ENCODE measurements at places on chromosomes 2 and 18.

DNA sequence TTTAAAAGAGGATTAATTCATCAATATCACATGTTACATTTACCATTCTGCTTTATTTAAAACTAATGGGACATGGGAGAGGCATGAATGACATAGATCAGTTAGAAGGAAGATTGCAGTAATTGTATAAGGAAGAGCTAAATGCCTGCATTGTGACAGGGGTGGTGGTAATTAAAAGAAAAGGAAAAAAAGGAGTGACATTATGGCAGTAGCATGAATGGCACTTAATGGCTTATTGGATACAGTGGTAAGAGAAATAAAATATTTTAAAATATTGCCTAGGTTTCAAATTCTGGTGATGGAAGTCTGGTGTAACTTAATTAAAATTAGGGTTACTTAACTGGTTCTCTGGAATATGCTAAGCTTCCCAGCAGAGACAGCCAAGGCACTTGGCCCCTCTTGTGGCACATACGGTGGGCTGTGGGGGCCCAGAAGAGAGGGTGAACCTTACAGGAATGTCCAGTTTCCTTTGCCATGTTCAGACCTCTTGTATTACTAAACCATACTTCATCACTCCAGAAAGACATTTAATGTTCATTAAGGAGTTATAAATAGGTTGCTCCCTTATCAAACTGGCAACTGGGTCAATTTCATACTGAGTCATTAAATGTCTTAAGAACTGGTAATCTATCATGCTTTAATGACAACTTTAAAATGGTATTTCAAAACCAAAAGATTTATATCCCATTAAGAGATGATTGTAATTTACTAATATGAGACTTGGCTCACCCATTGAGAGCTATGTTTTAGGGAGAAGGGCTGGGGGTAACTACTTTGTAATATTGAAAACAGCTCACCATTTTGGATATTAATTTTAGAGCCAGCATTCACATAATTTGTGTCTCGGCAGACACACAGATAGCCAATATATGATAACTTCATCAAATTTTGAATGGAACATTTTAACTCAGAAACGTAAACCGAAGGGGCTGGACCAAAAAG, 798.9 kb upstream of the PIK3C3 start:
- peaks cover 8% of the 10 kb centered on the region for H3K4me1 ChIP-seq
- no peaks in the 10 kb centered on the region for H3K36me3 ChIP-seq
- no peaks in the 10 kb centered on the region for H3K27me3 ChIP-seq
- no peak for DNase-seq

DNA sequence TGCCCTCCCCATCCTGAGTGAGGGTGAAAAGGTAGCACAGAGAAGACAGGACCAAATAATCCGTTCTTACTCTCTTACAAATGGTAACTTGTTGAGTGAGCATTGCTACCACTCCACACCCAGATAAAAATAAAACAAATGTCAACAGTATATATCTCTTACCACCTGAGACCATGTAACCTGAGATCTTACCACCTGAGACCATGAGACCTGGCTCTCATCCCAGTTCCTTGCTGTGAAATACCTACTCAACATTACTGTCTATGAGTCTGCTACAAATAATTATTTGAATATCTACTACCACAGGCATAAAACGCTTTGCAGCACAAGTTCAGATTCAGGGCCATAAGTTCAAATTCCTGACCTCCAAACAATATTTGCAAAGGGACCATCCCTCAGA, 234.7 kb downstream of the C1D start:
- no peak overlapping the region for H3K4me3 ChIP-seq
- H3K27me3 ChIP-seq, result no peaks in the 10 kb centered on the region
- no peak overlapping the region for H3K27ac ChIP-seq
- H3K36me3 ChIP-seq, result peaks cover 3% of the 10 kb centered on the region
- DNase-seq, result no peak

GRCh38 chr18:53817976-53818950, 406.2 kb downstream of the MBD2 start:
- no peaks in the 10 kb centered on the region for H3K36me3 ChIP-seq
- peaks cover 8% of the 10 kb centered on the region for H3K4me1 ChIP-seq
- no peak overlapping the region for H3K4me3 ChIP-seq

DNA sequence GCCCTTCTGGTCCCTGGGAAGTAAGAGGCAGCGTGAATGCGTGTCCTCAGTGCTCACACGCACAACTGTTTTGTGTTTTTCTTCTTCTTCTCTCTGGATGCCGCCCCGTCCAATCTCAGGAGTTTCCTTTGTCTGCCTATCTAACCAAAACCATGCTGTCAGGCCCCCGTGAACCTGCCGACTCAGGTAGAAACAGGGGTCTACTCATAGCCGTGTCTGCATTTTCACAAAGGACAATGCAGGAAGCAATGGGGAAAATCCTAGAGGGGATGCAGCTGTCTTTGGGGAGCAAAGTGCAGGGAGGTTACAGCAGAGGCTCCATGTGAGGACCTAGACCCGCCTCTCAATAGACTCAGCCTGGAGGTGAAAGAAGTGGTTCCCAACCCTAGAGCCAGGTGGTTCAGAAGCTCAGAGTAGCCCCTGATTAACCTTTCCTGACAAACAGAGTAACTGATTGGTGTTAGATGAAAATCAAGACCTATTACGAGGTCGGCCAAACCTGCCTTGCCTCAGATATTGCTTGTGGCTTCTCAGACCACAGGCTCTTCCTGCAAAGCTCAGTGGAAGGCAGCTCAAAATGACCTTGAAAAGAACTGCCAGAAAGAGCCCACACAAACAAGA, 49.3 kb downstream of the CD226 start:
- H3K27ac ChIP-seq, result no peak overlapping the region
- no peak for DNase-seq
- no peaks in the 10 kb centered on the region for H3K27me3 ChIP-seq
- H3K36me3 ChIP-seq, result no peaks in the 10 kb centered on the region
- no peak overlapping the region for H3K4me3 ChIP-seq

GRCh38 chr2:121088251-121089165, 196.5 kb downstream of the TFCP2L1 start:
- no peak for DNase-seq
- peaks cover 51% of the 10 kb centered on the region for H3K27me3 ChIP-seq
- no peak overlapping the region for H3K4me3 ChIP-seq
- H3K27ac ChIP-seq, result no peak overlapping the region
- H3K4me1 ChIP-seq, result peaks cover 8% of the 10 kb centered on the region
- H3K36me3 ChIP-seq, result no peaks in the 10 kb centered on the region

DNA sequence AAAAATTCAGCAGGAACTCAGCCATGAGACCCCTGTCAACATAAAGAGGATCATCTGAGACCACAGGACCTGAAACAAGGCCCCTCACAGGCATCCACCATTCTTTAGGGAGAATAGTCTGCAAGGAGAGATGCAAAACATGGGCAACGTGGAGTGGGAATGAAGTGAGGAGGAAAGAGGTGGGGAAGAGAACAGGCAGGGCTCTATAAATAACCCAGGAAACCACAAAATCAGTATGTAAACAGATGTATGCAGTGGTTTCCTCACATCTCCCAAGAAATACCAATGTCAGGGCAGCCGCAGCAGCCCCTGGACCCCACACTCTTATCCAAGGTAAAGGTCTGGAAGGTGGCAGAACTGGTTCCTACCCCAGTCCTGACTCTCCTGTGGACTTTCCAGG, 168.5 kb downstream of the EN1 start:
- H3K27ac ChIP-seq, result no peak overlapping the region
- DNase-seq, result no peak
- H3K36me3 ChIP-seq, result no peaks in the 10 kb centered on the region
- H3K4me3 ChIP-seq, result no peak overlapping the region

DNA sequence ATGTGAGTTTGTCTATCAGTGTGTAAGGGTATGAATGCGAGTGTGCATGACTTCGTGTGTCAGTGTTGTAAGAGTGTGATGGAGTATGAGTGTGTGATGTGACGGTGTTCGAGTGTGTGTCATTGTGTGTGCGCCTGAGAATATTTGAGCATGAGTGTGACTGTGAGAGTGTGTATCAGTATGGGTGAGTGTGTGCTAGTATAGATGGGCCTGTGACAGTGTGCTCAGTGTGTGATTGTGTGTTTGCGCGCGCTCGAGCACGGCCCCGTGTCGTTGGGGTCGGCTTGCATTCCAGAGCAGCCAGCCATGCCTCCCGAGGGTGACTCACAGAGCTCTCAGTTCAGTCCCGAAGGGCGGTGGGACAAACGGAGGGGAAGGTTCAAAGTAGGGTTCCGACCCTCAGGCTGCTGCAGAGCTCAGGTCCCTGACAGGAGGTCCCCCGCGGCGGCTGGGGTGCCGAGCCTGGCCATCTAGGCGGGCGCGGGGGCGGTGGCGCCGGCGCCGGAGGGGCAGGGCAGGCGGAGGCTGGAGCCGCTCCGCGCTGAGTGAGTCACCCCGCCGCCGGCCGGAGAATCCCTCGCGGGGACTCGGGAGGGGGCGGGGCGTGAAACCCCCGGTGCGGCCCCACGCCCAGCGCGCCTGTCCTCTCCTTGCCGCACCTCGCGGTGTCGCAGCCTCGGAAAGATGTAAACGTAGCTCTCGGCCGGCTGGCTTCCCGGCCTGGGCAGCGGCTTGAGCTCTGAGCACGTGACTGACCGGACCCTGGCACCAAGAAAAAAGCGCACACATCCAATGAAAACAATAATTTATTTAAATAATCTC, 3.8 kb downstream of the DLX2 start:
- peaks cover 82% of the 10 kb centered on the region for H3K27me3 ChIP-seq
- H3K27ac ChIP-seq, result peak overlapping the region; percentile 30
- H3K36me3 ChIP-seq, result no peaks in the 10 kb centered on the region
- no peak for DNase-seq
- peaks cover 21% of the 10 kb centered on the region for H3K4me1 ChIP-seq
- H3K4me3 ChIP-seq, result peak overlapping the region; percentile 52

GRCh38 chr2:64193491-64193890, 49.3 kb upstream of the PELI1 start:
- H3K4me1 ChIP-seq, result peaks cover 39% of the 10 kb centered on the region
- H3K27me3 ChIP-seq, result no peaks in the 10 kb centered on the region
- no peak overlapping the region for H3K4me3 ChIP-seq
- no peak overlapping the region for H3K27ac ChIP-seq
- no peak for DNase-seq
- H3K36me3 ChIP-seq, result no peaks in the 10 kb centered on the region
